ENCODE measurements at places on chromosomes 1 and 21. TPM values are rescaled to one million over a fixed set of nuclear protein-coding genes. Genes with fewer than 3 reads are reported as not detected.

ADCY10 gene
- total RNA-seq, result 0.67 TPM

MYCL gene
- 52.5 TPM for total RNA-seq

AIRE gene
- 0.31 TPM for total RNA-seq

- no peak for DNase-seq
Observed at GRCh38 chr1:91189096-91189495, 167.3 kb upstream of the ZNF644 start.

DNA sequence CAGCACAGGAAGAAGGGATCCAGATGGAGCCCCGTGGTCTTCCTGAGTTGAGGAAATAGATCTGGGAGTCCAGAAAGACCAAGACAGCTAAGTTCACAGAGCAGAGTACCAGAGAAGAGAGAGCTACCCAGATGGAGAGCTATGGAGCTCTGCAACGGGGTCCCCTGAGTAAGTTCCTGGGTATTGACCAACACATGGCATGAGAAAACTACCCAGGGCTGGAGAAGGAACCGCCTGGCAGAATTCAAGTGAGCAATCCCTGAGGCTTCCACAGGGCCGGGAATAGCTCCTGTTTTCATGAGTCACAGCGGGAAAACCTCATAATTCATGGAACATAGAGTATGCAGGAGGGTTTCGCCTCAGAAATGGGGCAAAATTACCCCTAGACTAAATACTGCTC is 19.7 kb downstream of the STPG1 start:
- no peak for DNase-seq

CYP4A22 gene
- not detected for total RNA-seq

DNA sequence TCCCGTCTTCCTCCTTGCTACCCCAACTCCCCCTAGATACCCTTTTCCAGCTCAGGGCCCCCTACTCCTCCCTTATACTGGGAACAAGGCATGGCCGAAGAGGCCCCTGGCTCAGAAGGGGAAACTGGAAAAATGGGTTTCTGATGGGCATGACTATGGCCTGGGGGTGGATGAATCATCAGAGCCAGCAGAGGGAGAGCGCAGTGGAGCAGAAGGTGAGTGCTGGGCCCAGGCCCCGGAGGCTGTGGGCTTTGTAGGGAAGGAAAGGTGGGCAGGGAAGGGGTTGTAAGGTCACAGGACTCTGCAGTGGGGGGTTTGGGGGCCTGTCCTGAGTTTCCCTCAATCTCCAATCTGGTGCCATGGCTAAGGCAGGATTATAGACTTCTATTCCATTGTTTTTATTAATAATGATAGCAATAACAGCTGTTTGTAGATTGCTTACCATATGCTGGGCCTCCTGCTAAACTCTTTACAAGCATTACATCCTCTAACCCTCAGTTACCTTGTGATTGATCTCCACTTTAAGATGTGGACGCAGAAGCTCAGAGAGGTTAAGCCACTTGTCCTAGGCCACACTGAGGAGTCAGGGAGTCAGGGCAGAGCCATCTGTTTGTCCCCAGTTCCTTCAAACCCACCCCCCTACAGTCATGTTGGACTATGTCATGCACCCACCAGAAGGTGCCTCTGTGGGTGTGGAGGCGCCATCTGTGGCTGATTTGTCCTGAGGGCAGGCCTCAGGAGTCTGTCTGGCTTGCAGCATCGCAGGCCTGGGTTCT is 36.2 kb upstream of the ZNF362 start:
- no peak for DNase-seq

TNFSF4 gene
- total RNA-seq, result 0.21 TPM

- DNase-seq, result peak; percentile 2
Observed at GRCh38 chr1:78884685-78885452, 121.7 kb downstream of the ADGRL4 start.

DNA sequence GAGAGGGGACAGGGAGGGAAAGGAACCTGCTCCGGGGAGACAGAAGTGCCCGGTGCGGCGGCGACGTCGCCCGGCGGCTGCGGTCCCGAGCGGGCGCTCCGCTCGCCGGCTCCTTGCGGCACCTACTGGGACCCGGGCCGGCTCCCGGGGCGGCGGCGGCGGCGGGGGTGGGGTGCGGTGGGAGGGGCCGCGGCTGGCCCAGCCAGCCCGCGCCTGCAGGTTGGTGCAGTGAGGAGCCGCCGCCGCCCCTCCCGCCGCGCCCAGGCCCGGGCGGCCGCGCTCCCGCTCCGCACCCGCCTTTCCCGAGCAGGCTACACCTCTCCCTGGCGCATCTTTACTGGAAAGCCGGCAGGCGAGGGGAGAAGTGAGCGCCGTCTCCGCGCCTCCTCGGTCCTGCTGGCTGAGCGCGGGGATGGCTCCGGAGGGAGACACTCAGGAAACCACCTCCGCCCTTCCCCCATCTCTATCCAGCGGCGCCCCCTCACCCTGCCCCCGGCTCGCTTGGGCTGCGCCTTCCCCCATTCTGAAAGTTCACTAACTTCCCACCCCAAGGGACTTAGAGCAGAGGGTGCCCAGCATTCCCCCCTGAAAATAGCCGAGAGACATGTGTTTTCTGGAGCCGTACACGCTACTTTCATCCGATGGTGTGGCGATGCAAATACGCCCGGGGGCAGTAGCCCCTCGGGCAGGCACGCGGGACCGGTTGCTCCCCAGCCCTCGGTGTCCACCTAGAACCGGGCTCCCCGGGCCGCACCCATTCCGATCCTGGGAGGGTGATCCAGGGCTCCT is at the start of gene PLD5:
TSS of gene PLD5 (minus strand) at position 127 of the 789 bp plus-strand sequence.
- DNase-seq, result peak; percentile 83

KIF26B gene
- 1.7 TPM for total RNA-seq

DNA sequence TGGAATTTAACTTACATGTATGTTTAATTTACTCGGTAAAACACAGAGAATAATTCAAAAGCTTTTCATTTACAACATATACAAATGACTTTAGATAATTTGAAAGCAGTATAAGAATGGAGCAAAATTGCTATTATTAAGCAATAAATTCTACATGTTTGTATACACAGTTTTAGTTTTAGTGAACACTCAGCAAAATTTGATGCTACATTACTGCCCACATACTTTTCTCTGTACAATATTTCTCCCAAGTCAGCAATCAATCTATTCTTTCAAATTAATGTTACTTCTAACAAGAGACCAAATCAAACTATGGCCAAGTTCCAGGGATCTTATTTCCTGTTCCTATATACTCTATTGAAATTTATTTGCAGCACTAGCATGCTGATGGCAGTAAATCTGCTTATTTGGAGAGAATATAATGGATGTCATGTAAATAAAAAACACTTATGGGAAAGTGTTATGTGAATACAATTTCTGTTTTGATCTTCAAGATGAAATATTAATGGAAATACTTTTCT is 82.6 kb upstream of the BRINP3 start:
- no peak for DNase-seq

LDLRAD1 gene
- not detected for total RNA-seq

SPRR2F gene
- total RNA-seq, result not detected

DNA sequence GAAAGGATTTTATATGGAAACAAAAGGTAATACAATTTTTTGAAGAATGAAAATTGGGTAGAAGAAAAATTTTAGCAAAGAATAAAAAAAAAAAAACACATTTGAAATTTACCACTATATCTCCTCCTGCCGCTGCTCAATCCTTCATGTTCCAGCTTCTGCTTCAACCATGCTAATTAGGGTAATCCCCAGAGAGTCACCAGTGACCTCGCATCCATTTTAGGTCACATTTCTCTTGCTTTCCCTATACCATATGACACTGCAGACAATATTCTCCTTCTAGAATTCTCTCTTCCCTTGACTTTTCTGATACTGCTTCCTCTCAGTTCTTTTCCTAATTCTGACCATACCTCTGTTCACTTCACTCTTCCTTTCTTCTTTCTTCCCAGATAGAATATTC is 237.1 kb downstream of the USH2A start:
- peak; percentile 0 for DNase-seq

DNA sequence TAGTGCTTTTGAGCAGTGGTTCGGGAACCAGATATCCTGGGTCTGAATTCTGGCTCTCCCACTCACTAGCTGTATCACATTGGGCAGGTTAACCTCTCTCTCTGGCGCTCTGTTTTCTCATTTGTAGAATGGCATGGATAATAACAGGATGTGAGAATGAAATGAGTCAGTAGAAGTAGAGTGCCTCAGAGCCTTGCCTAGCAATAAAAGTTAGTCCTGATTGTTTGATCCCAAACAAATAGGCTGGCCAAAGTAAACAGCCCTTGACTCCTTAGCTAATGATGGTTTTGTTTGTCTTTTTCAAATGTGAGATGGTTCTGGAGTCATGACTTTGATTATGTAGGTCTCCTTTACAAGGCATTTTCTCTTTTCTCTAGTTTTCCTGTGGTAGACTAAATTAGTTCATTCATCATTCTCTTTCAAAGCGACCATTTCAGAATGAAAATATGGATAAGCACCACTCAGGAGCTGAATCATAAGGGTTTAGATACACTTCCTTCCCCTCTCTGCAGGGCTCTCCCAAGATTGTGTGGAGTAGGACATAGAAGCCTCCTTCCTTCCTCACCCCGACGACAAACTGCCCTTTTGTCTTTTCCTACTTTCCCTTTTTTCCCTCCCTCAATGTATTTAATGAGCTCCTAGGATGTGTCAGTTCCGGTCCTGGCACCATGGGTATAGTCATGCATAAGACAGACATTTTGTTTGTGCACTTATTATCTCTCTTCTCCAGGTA is 23.1 kb downstream of the KIAA0040 start:
- no peak for DNase-seq

- DNase-seq, result peak; percentile 50
Observed at GRCh38 chr21:31753949-31754707, 22.2 kb upstream of the SCAF4 start.

DNA sequence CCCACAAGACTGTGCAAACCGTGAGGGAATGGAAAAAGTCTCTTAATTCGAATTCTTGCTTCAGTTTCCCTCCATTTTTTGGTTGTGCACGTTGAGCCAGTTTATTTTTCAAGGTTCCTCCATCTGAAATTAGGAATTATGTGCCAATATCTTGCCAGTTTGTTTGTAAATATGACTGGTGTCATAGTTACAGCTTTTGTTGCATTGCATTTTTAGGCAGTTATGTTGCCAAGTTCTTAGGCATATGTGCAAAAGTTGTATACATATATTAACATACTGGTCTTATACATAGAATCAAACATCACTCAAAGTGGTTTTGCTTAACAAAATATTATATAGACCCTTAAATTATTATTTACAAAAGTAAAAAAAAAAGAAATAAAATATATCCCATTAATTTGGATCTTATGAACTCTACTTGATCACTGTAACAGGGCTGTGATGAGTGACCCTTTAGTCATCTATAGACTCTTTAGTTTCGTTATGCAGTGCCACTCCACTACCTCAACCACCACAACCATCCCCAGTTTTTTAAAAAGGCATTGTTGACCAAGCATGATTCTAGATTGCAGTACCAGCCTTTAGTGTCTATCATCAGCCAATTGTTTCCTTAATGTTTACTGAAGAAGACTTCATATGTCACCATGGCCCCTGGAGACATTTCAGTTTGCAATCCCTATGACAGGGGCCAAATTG is 20.9 kb upstream of the DYNLT5 start:
- DNase-seq, result no peak

GRCh38 chr1:8567146-8567545 is 249.2 kb downstream of the SLC45A1 start:
- no peak for DNase-seq

TAF5L gene
- total RNA-seq, result 34.6 TPM

DNA sequence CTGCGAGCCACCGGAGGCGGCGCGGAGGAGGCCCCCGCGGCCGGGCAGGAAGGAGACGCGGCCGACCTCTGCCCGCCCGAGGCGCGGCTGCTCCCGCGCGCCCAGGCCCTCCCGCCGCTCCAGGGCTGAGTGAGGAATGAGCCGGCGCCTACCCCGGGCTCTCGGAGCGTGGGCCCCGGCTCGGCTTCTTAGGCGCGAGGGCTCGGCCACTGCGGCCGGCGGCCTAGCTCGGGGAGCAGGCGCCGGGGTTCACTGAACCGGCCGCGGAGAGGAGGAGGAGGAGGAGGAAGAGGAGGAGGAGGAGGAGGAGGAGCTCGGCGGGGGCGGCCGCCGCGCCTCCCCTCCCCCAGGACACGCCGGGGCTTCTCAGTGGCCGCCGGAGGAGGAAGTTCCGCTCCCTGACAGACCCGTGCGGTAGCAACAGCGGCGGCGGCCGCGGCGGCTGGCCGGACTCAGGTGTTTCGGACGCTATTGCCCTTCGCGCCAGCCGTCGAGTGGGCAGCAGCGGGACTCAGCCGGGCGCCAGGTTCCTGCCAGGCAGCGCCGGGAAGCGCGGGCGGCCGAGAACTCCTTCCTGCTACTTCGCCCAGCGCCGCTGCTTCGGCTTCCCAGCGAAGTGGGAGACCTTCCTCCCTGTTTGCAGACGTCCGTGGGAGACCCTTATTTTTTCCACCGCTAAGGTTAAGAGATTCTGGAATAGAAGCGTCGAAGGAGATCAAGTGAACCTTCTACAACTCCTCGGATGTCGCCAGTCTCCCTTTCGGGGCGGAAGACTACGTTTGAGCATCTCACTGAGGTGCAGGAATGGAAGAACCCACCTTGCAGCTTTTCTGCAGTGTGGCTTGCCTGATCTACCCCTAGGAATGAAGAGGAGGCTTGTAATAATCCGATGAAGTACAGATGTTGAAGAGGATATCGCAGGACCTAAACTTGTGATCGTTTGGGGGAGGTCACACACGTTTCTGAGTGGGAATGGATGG is at the start of gene MAN1A2:
TSS of gene MAN1A2 (plus strand) at position 404 of the 980 bp plus-strand sequence. CDS start 735 bp downstream, outside the sequence.
- DNase-seq, result peak; percentile 85

DNA sequence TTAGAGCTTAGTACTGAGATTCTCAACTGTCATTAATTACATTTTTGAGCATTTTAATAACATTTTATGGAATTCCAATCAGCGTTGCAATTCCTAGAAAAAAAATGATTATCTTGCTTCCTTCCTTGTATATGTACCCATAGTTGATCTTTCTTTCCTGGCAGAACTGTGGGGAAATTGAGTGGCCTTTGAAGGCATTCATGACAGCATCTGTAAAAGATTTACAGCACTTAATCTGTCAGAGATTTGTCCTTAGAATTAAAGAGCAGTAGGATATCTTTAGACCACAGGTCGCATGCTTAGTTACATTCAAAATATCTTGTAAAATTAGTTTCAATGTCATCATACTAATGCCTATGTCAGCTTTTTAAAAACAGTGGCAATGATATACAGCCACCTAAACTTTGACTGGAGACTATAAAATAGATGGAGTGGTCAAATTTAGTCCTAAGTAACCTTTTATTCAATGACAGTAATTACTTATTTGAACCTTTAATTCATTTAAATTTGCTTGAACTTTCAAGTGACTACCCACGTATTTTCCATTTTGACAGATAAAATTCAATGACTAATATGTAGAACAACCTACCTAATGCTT is 692.0 kb downstream of the NCAM2 start:
- no peak for DNase-seq

DNA sequence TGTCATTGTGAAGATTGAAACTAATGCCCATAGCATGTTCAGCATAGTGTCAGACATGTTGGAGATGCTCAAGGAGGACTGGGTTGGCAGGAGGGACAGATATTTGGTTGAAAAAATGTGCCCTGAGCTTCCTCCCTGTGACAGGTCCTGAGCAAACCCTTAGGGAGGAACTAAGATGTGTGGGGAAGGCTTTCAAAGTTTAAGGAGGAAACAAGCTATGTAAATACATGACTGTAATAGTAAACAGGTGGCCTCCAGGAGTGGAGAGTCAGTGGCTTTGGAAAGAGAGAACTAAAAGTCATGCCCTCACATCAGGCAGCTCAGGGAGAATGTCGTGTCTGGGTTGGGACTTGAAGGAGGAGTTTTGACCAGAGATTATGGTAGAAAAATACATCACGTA is 9.7 kb upstream of the KIRREL1 start:
- DNase-seq, result no peak

CD5L gene
- not detected for total RNA-seq

Measured in H7 (cell line).